Psoas muscle (tissue), 8 donors: ENCODE measurements at places on chromosomes 6 and 20.

GRCh38 chr6:162242915-162243314 is 484.7 kb downstream of the PRKN start:
- DNase-seq: no peak

DNA sequence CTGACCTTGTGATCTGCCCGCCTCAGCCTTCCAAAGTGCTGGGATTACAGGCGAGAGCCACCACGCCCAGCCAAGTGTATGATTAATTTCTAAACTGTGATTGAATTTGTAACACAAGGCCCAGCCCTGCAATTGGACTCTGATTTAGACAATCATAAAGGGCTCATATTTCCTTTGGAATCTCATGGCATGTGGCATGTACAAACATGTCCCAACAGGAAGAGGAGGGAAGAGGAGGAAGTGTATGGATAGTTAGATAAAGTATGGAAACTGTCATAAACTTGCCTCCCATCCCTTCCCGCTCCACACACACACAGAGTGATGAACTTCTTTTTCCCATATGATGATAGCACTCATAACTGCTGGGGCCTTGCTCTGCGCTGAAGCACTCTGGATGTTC is 27.2 kb upstream of the QKI start:
- DNase-seq: no peak

DNA sequence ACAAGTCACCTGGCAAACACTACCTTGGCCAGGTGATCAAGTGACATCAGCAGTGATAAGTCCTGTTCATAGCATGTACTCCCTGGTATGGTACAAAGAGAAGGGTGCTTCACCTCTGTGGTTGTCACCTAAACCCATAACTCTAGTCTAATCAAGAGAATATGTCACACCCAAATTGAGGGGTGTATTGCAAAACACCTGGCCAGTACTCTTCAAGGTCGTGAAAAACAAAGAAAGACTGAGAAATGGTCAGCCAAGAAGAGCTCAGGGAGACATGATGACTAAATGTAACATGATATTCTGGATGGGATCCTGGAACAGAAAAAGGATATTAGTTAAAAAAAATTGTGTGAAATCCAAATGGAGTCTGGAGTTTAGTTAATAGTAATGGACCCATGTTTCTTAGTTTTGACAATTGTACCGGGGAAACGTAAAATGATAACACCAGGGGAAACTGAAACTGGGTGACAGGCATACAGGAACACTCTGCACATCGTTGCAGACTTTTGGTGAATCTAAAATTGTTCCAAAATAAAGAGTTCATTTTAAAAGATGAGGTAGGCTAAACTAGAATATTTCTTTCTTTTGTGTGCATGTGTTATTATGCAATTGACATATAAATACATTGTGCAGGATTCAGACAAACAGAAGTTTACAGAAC is 262.0 kb downstream of the CDC5L start:
- no peak for DNase-seq

GRCh38 chr6:42075159-42075838 is 25.0 kb downstream of the TAF8 start:
- DNase-seq: peak; percentile 73
